ENCODE measurements at places on chromosomes 13 and 19.

- no peak for DNase-seq
These were observed 852 bp upstream of the CYP4F12 start for GRCh38 chr19:15671891-15672579.

DNA sequence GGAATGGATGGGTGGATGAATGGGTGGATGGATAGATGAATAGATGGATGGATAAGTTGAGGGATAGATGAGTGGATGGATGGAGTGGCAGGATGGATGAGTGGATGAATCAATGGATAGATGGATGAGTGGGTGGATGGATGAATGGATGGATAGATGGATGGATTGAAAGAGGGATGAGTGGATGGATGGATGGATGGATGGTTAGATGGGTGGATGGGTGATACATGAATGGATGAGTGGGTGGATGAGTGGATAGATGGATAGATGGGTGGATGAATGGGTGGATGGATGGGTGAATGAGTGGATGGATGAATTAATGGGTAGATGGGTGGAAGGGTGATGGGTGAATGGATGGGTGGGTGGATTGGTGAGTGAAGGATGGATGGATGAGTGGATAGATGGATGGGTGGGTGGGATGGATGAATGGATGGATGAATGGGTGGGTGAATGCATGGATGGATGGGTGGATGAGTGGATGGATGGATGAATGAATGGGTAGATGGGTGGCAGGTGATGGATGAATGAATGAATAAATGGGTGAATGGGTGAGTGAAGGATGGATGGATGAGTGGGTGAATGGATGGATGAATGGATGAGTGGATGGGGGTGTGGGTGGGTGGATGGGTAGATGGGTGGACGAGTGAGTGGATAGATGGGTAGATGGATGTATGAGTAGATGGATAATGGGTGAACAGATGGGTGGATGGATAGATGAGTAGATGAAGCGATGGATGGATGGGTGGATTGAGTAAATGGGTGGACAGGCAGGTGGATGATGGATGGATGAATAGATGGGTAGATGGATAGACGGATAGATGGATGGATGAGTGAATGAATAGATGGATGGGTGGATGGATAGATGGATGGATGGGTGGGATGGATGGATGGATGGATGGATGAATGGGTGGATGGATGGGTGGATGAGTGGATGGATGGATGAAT lies 17.7 kb downstream of the GNA15 start:
- DNase-seq: no peak

DNA sequence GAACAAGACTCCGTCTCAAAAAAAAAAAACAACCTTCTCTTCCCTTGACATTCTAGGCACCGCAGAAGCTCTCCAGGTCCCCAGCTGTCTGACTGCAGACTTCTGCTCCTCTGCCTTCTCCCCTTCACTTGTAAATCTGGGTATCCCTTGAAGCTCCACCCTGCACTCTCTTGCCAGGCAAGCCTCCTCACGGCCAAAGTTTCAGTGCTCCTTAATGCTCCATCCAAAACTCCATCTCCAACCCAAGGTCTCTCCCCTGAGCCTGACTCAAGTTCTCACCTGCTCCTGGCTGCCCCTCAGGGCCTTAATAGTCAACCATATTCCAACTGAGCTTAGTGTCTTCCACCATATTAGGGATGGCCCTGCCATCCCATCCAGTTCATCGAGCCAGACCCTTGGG lies 1.4 kb upstream of the CLDND2 start:
- DNase-seq: no peak

DNA sequence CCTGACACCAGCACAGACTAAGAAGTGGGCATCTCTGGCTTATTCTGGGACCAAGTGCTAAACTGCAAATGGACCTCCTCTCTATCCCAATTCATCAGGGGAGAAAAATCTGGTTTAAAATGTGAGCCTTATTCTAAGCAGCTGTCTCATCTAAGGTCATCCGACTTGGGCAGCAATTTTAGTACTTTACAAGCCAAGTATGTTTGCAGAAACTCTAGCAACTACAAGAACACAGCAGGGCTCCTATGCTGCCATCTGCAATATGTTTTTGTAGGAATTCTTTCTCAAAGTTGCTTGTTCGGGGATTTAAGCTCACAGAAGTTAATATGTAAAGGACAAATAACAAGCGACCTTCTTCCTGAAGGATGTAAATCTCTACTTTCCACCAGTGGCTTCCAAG lies 113.1 kb downstream of the FOXO1 start:
- DNase-seq: no peak

- DNase-seq: no peak
These were observed 247.7 kb upstream of the SLITRK1 start for GRCh38 chr13:84129966-84130365.

GRCh38 chr13:48528720-48529119 lies 4.2 kb downstream of the RCBTB2 start:
- DNase-seq: no peak

DNA sequence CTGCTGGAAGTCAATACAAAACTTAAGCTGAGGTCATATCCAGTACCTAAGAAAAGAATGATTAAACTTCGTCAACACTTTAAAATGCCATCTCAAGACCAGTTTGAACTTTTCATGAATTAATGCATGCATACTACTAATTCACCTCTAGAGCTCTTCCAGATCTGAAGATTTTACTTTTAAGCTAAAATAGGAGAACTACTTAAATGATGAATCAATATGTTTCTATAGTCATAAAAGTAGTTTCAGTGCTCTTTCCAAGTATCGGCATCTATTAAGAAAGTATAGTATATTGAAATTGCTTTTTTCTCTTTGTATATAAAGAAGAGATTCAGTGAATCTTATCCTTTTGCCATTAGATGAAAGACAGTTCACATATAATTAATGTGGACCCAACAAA lies 1123.9 kb downstream of the PCDH9 start:
- DNase-seq: no peak

GRCh38 chr13:20828539-20829364 lies 55.0 kb upstream of the EEF1AKMT1 start:
- DNase-seq: peak; percentile 34

DNA sequence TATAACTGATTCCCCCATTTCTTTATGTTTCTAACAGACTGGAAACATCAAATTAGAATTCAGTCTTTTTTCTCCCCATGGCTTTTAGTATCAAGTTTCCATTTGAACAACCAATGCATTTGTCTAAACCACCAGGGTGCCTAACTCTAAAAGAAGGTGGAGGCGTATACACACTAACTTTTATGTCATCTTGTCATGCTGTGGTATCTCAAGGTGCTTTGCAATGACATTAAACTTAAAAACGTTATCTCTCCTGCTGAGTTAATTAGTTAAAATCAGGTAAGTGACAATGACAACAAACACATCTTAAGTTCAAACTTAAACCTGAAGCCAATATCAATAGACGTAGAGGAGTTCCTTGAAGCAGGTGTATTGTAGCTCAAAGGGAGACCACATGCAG lies 1001.7 kb downstream of the PCDH17 start:
- DNase-seq: no peak

- DNase-seq: no peak
These were observed 9.7 kb downstream of the EFNA2 start for GRCh38 chr19:1295169-1296012.

DNA sequence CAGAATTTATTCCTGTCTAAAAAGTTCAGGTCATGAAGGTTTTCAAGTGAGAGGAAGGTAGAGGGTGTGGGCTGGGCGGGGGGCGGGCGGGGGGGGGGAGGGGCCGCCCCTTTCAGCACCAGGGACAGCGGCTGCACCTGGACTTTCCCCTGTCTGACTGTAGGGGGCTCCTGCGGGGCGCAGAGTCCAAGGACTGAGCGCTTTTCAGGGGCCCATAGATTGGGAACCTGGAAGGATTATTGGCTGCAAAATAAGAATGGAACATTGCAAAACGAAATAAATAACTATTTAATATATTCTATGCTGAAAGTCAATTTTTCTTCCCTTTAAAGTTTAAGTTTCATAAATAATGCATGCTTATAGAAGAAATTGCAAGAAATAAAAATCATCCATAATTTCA lies 8.9 kb upstream of the CYP4F3 start:
- DNase-seq: peak; percentile 54

DNA sequence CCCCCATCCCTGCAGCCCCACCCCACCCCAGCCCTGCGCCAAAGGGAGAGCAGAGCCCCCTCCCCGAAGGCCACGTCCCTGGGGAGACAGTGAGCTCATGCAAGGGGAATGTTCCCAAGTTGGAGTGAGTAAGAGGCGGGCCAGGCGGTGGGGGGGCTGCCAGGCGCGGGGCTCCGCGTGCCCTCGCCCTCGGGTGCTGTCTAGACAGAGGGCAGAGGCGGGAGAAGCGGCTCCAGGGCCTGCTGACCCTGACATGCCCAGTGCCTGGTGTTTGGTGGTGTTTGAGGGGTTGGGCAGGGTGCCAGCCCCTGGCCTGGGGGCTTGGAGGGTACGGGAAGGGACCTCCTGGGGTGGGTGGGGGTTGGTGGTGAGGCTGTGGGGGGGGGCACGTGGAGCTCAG lies 1.0 kb downstream of the FSTL3 start:
- no peak for DNase-seq

- no peak for DNase-seq
These were observed 13.6 kb downstream of the SPC24 start for GRCh38 chr19:11141937-11142527.

GRCh38 chr19:18349524-18350128 lies 9.2 kb downstream of the PGPEP1 start:
- peak; percentile 38 for DNase-seq

GRCh38 chr13:103303078-103303651 lies 236.9 kb upstream of the SLC10A2 start:
- no peak for DNase-seq

- DNase-seq: peak; percentile 37
These were observed 32.3 kb downstream of the ITM2B start for GRCh38 chr13:48265217-48265815.

DNA sequence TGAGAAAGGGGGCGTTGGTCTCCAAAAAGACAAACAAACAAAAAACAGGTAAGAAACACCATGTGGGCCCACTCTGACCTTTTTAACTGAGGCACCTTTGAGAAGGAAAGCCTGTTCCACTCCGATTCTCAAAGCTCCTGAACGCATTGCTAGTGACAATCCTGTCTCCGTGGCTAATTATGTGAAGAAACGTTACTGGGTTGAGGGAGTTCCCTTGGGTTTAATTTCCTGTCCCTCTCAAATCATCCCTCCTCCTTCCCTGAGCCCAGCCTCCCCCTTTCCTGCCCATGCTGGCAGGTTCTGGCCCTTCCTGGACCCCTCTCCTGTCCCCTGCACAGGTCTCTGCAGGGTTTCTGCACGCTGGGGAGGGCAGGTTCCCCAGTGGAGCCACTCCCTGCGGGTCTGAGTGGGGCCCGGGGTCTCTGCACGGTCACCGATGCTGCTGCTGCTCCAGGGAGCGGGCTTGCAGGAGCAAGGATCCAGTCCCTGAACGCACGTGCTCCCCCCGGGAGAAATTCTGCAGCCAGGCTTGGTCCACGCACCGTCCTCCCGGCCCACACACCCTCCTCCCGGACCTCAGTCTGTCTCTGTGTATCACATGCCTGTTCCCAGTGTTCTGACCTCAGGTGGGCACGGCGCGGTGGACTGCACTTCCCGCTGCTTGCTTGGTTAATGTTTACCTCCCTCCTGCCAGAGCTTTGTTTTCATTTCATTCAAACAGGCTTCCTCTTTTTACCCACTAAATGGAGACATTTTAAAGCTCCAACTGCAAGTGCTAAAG lies 76.4 kb upstream of the MCF2L start:
- DNase-seq: peak; percentile 8

DNA sequence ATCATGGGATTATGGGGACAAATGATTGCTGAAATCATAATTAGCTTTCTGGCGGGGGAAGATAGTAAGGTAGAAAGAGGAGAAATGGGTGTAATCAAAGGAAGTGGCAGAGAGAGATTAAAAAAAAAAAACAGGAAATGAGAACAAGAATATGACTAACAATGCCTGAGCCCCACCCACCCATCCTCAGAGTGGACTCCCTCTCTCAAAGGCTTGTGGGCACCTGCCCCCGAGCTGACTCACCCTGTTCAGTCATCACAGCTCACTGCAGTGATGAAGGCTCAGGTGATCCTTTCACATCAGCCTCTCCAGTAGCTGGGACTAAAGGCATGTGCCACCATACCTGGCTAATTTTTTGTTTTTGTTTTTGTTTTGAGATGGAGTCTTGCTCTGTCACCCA lies 26.4 kb upstream of the TPT1 start:
- DNase-seq: peak; percentile 37

GRCh38 chr13:41916173-41916954 lies 44.5 kb downstream of the VWA8 start:
- peak; percentile 89 for DNase-seq

- DNase-seq: peak; percentile 77
These were observed 997 bp upstream of the SAMD4B start for GRCh38 chr19:39341129-39341718.

DNA sequence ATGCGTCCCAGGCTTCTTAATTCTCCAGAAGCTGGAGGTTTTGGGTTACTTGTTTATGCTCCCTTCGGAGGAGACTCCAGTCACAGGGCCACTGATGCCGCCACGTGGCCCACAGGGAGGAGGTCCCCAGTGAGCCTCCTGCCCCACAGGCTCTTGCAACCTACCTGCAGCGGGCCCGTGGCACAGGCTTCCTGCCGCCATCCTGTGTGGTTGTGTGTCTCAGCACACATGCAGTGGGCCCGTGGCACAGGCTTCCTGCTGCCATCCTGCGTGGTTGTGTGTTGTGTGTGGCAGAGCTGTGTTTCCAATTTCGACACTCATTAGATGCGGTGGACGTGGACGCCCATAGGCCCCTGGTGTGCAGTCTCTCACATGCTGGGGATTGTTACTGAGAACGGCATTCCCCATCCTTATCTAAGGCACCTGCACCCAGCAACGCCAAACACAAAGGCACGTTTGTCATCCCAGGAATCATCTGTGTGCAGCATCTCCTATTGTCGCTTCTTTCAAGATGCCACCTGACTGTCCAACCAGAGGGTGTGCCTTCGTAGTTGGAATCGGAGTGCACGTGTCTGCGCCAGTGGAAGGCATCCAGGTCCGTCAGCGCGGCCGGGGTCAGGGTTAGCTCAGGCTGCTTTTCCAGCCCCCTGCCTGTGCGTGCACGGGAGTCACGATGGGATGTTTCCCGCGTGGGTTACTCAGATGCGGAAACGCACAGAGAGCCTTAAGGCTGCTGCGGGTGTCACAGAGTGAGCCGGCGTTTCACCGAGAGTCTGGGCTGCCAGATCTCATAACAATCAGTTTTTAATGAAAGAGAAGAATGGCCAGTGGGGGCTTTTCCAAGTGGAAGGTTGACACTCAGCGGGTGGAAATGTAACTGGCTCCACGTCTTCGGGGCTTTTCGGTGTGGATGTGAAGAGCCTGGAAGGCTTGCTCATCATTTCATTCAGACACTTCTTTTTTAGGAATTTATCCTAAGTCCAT lies 119.8 kb downstream of the ATP11A start:
- DNase-seq: no peak

DNA sequence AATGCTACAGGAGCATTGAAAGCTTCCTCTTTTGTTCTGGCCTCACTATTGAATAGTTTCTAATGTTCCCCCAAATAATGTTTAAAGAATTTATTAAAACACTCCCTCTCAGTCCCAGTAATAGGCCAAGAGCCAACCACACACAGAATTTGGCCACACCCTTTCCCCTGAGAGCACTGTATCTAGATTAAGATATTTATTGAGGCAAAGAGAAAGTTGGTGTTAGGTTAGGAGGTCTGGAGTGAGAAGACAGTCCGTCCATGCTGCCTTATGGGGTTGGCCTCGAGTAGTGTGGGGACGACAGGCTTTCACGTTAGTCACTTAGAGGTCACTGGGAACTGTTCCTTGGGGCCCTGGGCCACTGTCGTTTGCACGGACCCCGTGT lies 122.9 kb upstream of the RNF113B start:
- no peak for DNase-seq
